Activated CD8-positive, alpha-beta memory T cell treated with anti-CD3 and anti-CD28 coated beads, Interleukin-2, amount 10 ng/mL, durations not matched to agents 7 days and 5 days (primary cell): ENCODE measurements at places on chromosomes 1 and 21. TPM values are rescaled to one million over a fixed set of nuclear protein-coding genes. Genes with fewer than 3 reads are reported as not detected.

The GPR25 gene
- total RNA-seq: not detected

The DISP3 gene
- 0.54 TPM for total RNA-seq

The OR2W3 gene
- total RNA-seq: not detected

The IARS2 gene
- total RNA-seq: 50.3 TPM

The CATSPERE gene
- 0.30 TPM for total RNA-seq

The FCER1A gene
- not detected for total RNA-seq
